CD4-positive, alpha-beta T cell treated with Interleukin-6 at 100 ng/mL for 8 hours (primary cell): ENCODE measurements at places on chromosomes 7 and 10.

DNA sequence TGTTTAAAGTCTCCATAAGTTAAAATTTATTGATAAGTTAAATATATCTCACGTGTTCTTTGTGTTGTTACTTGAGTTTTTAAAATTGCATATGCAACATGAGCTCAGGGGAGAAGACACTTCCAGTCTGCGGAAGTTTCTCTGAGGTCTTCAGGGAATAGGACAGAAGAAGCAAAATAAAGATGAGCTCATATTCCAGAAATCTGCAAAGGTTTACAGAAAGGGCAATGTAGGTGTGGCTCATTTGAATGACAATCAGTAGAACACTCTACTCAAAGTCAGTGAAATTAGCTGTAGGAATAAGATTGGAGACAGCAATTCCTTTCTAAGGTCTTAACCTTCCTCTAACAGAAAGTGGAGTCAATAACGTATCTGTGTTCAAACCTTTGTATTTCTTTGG lies 53.7 kb downstream of the CACNA2D1 start:
- no peak for DNase-seq

GRCh38 chr10:99733366-99733765 lies 1.3 kb downstream of the CUTC start:
- no peak for DNase-seq

DNA sequence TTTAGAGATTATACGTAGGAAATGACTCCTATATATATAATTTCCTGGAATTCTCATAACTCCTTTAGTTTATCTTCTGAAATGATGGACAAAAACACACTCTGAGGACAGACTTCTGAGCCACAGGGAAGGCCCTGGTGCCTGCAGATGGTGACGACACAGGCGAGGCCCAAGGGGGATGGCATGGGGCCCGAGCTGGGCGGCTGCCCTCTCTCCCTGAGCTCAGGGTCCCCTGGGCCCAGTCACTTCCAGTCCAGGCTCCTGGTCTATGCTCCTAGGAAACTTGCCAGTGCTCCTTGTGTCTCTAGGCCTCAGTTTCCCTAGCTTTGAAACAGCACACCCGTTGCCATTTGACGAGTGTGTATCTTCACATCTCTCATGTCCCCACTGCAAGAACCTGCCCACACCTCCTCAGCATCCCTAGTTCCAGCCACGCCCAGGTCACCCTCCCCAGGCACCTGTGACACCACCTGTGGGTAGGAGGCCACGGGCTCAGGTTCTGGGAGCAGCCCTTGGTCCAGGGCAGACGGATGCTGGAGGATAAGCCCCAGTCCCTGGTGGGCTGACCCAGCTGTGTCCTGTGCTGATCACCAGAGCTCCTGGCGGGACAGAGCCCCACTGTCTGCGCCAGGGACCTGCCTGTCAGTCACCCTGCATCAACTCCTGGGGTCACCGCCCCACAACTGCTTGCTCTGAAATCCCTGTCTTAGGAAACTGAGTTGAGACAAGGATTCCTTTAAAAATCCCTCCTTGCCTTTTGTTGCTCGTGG lies 23.4 kb upstream of the SHH start:
- no peak for DNase-seq

GRCh38 chr7:120089968-120090367 lies 183.0 kb upstream of the KCND2 start:
- no peak for DNase-seq

DNA sequence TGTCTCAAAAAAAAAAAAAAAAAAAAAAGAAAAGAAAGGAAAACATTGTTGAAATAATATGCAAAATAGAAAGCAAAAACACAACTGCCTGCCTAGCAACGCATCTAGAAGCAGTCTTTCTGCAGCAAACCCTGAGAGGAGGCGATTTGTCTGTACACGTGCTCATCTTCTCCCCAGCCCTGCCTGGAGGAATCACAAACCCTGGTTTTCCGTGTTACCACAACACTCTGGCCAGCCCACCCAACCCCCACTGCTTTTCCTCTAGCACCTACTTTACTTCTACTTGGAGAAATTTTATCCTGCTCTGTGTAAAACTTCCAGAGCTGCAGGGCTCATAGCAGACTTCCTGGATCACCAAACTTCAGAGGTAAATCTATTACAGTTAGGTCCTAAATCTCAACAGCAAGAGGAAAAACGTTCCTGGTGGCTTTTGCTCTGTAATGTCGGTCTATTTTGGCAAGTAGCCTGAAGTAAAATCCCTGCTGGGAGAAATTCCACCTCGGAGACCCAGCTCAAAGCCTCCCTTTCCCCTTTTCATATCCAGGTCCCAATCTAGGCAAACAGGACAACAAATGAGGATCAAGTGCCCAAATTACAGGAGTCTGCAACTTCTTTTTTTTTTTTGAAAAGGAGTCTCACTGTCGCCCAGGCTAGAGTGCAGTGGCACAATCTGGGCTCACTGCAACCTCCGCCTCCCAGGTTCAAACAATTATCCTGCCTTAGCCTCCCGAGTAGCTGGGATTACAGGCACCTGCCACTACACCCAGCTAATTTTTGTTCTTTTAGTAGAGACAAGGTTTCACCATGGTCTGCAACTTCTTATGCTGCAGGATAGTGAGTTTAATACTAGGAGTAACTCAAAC lies 91.6 kb downstream of the DNMBP start:
- no peak for DNase-seq

- no peak for DNase-seq
Measured at GRCh38 chr10:15069230-15069629, 19.3 kb downstream of the ACBD7 start.

DNA sequence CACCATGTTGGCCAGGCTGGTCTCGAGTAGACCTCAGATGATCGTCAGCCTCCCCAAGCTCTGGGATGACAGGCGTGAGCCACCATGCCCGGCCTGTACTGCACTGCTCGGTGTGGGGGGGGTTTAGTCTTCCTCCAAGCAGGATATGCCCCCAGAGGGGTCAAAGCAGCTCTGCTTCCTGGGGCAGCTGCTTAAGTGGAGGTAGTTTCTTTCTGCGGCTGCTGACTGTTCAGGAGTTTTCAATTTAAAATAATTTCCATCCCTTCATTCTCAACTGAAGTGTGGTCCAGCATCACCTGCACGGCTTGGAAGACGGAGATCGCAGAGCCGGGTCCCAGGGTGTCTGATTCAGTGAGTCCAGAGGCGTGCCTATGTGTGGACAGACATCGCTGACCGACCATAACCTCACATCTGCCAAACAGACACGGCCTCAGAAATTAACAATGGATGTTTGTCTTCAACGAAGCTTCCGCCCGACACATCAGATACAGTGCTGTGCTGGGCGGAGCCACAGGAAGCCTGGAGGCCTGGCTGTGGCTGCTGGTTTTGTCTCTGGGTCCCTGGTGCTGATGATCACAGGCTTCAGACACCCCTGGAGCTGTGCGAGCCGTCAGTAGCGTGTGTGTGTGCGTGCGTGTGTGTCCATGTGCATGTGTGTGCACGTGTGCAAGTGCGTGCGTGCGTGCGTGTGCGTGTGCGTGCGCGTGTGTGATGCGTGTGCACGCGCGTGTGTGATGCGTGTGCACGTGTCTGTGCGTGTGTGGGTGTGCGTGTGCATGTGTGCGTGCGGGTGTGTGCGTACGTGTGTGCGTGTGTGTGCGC lies 226.5 kb upstream of the PITRM1 start:
- DNase-seq = no peak
